Mesenchymal stem cell (in vitro differentiated cells and primary cell): ENCODE measurements at places on chromosomes 7 and 10.
A peak's percentile ranks its signal among the peaks of the same experiment; 100 is the strongest.

- no peak for DNase-seq
Observed at GRCh38 chr10:26806557-26806956, 54.2 kb downstream of the ABI1 start.

DNA sequence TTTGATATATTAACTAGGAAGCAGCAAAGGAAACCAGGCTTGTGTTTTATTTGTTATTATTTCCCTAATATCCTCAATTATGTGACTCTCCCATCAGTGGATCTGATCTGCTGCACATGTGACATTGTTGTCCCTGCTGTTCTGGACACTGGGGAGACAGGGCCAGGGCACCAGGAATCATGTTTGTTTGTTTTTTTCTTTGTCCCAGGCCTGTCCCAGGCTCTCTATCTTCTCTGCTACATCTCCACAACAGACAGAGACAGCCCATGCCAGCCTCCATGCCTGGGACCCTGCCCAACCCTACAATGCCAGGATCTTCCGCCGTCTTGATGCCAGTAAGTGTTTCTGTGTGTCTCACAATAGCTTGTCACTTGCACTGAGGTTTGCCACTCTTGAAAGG lies 239.6 kb downstream of the TRIL start:
- DNase-seq: no peak

- peak; percentile 89 for DNase-seq
Observed at GRCh38 chr7:75624134-75624832, 114.5 kb downstream of the HIP1 start.

DNA sequence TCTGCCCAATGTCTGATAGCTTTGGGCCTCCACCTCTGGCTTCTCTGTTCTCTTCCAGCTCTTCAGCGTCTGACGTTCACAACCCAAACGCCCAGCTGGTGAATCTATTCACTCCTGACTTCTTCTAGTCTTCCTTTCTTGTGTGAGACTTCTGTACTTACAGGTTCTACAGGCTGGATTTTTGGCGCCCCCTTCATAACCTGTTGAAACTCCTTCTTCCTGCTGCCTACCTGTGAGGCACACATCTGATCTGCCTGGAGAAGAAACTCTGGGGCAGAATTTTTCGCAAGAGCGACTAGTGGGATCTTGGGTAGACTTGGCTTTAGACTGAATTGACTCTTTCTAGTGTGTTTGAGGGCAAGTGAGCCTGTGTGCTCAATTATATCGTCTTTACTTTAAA lies 249.3 kb downstream of the REEP3 start:
- no peak for DNase-seq

DNA sequence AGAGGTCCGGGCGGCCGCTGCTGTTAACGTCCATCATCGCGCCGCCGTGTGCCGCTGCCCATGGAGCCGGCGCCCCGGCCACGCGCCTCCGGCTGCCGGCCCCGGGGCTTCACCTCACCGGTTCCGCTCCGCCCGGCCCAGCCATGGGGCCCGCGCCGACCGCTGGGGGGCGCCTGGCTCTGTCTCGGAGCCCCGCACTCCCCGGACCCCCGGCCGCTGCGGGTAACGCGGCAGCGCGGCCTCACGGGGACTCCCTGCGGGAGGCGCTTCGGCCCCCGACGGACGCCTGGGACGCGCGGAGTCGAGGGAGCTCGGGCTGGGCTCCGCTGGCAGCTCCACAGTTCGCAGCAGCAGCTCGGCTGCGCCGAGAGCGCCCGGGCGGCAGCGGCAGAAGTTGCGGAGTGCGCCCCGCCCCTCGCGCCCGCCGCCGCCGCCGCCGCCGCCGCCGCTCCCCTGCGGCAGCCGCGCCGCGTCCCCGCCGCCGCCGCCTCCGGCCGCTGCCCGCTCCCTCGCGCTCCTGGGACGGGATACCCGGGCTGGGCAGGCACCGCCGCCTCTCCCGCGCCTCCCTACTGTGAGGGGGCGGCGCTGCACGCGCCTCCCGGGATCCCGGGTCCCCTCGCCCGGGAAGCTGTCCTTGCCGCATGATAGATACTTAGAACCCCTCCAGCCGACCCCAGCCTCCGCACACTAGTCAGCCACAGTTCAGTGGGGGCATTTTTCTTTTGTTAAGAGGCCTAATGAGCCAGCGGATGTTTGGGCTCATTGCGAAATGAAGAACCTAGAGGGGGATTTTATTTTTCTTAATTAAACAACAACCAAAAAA lies at the start of gene HTR7:
TSS of gene HTR7 (minus strand) at position 405 of the 826 bp plus-strand sequence. CDS start at position 37, 368 bp downstream.
- DNase-seq: peak; percentile 59

- DNase-seq: no peak
Observed at GRCh38 chr7:17402628-17403278, 104.3 kb downstream of the AHR start.

- DNase-seq: no peak
Observed at GRCh38 chr7:98836811-98837629, 32.8 kb downstream of the TMEM130 start.

DNA sequence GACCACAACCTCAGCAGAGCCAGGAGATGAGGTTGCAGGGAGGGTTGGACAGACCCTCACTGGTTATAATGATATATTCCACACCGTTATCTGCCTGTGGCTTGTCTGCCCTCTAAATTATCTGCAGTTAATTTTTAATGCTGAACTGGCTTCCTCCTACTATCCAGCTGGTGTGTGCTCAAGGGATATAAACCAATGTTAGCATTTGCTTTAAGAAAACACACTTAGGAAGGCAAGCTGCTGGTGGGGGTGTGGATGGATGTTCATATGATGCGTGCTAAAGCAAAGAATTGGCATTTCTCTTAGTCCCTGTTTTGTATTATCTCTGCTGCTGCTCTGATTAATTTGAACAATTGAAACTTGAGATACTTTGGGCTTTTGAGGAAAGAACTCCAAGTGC lies 132.2 kb upstream of the NPVF start:
- DNase-seq: no peak

DNA sequence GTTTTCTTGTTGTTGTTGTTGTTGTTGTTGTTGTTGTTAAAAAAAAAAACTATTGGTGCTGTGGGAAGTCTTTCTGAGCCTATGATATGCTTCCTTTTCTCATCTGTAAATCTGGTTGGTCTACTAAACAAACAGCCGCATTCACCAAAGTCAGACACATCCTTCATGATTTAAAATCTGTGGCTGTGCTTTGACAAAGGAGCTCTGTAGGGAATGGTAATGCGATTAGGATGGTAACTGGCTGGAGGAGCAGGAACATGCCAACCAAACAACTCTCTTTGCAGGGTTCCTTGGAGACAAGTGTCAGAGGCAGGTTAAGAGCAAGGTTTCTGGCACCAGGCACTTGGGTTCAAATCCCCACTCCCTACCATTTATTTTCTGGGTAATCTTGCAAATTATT lies 14.9 kb upstream of the SP4 start:
- DNase-seq: no peak

DNA sequence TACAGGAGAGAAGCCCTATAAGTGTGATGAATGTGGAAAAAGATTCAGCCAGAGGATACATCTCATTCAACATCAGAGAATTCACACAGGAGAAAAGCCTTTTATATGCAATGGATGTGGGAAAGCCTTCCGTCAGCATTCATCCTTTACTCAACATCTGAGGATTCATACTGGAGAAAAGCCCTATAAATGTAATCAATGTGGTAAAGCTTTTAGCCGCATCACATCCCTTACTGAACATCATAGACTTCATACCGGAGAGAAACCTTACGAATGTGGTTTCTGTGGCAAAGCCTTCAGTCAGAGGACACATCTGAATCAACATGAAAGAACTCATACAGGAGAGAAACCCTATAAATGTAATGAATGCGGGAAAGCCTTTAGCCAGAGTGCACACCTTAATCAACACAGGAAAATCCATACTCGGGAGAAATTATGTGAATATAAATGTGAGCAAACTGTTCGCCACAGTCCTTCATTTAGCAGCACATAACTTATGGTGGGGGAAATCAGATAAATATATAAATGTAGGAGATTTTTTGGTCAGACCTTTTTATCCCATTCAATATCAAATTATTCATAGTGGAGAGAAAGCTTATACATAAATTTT lies 12.1 kb upstream of the MRPS17 start:
- no peak for DNase-seq

- no peak for DNase-seq
Observed at GRCh38 chr7:131052285-131052904, 275.3 kb upstream of the MKLN1 start.

DNA sequence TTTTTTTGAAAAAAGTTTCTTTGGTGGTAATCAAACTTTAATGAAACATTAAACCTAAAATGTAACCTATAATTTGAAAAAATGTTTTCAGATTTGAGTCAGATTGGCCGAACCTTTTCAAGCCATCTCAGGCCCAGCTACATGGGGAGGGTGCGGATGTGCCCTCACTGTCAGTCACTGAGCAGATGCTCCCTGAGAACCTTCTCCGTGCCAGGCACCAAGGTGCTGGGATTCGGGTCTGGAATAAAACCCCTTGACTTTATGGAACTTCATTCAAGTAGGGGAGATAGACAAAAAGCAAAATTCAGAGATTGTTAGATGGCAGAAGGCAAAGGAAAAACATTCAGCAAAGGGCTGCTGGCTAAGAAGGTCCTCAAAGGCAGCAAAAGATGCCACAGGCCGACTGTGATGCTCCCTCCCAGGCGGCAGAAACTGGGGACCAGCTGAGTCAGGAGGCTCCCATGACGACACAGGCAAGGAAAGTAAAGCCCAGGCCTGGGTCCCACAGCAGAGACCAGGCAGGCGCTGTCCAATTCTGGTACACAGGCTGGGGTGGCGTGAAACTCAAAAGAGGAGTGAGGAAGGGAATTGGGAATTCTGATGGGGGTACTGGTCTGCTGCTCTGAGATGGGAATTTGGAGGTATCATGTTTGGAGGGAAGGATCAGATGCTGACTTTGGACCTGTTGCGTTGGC lies 82.2 kb upstream of the DDC start:
- DNase-seq: no peak

DNA sequence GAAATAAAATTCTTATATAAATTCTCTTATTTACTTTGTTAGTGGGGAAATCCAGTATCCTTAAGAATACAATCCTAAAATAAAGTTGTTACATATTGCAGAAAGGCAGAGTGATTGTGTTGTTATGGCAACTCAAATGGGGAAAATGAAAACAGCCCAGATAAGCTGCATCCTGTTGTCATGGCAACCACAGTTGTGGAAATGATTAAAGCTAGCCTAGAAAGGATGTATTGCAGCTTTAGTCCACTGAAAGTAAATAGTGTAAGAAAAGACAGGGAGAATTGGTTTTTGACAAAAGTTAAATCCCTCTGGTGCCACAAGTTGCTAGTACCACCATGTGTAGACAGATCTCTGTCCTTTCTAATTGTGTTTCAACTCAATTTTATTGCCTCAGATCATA lies 43.2 kb downstream of the BTRC start:
- DNase-seq: peak; percentile 88

- no peak for DNase-seq
Observed at GRCh38 chr7:55593172-55593514, 20.8 kb upstream of the VOPP1 start.
